ENCODE measurements at places on chromosomes 7 and 10.

DNA sequence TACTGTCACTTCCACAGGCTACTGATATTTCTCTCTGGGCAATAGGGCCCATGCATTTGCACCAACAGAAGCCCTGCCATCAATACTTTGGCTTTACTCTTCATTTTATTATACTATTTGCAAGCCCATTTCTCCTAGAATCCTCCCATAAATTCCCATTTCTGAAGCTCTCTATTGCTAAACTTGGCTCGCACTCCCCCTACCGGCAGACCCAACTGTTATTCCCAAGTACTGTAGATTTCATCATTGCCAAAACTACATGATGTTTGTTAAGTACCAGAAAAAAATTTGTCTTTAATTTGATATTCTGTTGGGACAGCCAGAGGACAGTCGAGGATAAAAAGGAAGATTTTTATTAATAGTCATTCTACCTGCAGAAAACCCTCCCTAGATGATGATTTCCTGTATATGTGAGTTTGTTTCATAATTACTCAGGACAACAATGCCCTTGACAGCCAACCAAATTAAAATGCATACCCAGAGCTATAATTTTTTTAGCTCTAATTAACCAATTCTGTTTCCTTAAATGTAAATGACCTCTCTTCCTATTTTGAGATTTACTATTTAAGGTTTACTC, 298.6 kb downstream of the REEP3 start:
- no peak for DNase-seq

DNA sequence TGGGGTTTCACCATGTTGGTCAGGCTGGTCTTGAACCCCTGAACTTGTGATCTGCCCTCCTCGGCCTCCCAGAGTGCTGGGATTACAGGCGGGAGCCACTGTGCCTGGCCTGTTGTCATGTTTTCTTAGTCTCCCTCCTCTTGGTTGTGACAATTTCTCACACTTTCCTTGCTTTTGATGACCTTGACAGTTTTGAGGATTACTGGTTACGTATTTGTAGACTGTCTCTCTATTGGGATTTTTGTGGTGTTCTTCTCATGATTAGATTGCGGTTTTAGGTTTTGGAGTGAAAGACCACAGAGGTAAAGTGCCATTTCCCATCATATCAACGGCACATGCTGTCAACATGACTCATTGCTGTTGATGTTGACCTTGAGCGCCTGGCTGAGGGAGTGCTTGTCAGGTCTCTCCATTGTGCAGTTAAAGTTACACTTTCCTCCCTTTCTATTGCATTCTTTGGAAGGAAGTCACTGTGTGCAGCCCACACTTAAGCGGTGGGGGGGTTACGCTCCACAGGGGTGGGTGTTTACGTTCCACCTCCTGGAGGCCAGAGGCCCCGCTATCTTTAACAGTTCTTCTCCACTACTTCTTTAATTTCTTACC, 10.8 kb downstream of the NEURL1 start:
- DNase-seq, result no peak

DNA sequence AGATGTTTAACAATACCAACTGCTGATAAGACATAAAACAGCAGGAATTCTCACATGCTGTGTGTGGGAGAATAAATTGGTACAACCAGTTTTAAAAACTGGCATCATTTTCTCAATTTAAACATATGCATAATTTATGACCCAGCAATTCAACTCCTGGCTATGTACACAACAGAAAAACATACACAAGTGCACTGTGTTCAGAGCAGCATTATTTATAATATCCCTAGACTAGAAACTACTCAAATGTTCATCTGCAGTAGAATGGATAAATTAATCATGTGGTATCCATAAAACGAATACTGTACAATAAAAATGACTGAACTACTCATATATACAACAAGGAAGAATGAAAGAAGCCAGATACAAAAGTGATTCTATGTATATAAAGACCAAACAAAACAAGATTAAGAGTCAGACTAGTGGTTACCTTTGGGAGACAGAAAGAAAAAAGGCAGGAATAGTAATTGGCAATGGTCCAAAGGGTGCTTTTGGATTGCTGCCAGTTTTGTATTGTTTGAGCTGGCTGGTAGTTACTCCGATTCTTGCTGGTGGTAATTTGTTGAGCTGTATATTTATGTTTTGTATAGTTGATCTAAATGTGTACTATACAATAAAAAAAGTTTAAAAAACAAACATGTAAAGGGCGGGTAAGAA, 306.0 kb downstream of the TFEC start:
- no peak for DNase-seq

DNA sequence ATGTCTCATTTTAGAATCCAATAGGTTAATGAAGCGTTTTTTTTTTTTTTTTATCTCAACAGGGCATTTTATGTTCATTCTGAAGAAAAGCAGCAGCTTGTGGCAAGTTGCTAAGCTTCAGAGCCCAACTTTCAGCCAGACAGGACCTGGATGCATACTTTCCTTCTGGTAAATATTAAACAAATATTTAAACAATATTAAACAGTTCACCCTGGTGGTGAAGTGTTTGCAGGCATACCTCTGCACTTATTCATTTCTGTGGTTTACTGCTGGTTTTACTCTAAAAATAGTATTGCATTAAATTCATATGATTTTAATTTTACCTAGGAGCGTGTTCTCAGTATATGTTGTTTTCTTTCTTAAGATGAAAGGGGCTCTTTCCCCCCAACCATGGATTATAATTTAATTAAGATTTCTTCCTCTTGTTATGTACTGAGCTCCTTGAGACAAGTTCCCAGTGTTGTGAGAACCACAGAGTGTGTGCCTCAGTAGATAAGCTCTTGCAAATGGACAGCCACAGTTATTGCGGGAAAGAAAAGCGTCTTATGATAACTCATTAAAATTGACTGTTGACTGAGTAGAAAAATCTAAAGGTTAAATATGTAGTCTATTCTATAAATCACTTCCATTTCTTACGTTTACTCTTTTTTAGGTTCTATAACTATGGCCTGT, 155.8 kb downstream of the MALRD1 start:
- DNase-seq, result no peak

GRCh38 chr10:121694966-121695643, 96.9 kb upstream of the FGFR2 start:
- no peak for DNase-seq

GRCh38 chr10:30537586-30537985, 92.0 kb downstream of the LYZL2 start:
- DNase-seq, result no peak

- no peak for DNase-seq
Measured at GRCh38 chr7:15667991-15668390, 18.5 kb downstream of the MEOX2 start.

GRCh38 chr7:3164380-3164792, 120.7 kb upstream of the CARD11 start:
- no peak for DNase-seq

DNA sequence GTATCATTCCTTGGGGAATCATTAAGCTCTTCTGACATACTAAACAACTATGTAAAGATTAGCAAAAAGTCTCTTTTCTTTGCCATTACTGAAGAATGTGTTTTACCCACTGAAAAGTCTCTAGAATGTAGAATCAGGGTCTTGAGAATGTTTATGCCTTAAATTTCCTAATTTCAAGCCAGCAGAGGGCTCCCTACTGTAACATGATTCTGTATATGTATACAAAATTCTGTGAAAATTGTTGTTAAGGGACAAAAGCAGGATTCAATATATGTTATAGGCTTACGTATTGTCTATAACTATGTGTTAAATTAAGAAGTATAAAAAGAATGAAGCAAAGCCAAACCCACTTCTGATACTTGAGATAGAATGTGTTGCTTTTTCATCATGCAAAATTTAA, 296.9 kb upstream of the DGKB start:
- DNase-seq, result no peak

DNA sequence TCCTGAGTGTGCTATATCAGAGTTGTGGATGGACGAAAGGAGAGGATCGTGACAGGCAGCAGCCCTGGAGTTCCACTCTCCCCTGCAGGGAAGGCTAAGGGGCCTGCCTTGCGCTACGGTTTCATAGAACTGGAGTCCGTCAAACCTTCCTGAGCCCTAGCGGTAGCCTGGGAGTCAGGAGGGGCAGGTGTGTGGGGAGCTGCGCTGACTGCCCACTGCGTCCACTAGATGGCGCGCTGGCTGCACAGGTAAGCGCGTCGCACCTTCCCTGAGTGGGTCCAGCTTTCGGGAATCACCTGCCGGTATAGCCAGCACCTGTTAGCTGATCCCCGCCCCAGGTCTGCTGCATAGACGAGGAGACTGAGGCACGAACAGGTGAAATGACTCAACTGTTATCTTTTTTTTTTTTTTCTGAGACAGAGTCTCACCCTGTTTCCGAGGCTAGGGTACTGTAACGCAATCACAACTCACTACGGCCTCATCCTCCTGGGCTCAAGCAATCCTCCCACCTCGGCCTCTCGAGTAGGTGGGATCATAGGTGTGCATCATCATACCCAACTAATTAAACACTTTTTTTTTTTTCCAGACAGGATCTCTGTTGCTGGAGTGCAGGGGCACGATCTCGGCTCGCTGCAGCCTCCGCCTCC, 20.2 kb upstream of the BAIAP2L1 start:
- no peak for DNase-seq

DNA sequence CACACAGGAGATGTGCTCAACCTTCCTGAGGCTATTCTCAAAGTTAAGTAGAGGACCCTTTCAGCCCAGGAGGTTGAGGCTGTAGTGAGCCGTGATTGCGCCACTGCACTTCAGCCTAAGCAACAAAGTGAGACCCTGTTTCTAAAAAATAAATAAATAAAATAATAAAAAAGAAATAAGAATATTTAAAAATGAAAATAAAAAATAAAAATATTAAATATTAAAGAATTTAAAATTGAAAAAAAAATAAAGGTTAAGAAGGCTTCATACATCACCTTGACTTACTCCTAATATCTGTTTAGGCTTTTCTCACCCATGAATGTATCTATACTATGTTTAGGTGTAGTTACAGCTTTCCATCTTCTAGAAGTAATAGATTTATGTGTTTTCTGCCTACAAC, 187.5 kb upstream of the AGK start:
- DNase-seq, result no peak

- DNase-seq, result no peak
Measured at GRCh38 chr7:121204537-121204936, 124.3 kb upstream of the WNT16 start.

DNA sequence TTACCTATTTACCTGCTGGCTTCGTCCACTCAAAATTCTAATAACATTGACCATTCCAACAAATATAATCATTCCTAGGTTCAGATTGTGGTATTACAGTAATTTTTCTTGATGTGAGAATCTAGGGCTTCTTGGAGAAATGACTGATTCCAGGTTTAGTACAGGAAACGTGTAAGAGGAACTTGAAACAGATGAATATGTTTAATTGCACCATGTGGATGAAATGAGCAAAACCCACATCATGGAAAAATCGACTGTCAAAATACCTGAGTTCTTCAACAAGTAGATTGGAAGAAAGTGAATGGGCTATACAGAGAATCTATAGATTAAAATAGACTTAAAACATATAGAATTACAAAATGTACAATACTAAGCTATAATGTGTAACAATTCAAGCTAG, 24.9 kb upstream of the OR9A4 start:
- DNase-seq, result no peak

GRCh38 chr7:150791746-150792452, 8.3 kb downstream of the TMEM176B start:
- DNase-seq, result no peak

DNA sequence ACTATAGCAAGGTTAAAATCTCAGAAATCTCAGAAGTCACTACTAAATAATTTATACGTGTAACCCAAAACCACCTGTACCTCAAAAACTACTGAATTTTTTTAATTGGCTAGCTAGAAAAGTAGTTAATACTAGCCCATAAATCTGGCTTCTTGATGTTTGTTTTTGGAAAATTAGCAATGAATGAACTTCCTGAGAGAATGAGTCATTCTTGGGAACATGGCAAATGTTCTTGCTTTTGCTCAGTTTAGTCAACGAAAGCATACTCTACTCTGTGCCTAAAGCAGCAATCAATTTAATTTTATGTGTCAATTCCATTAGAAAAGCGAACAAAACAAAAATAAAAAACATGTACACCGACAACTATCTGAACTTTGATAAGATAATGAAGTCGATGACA, 69.2 kb downstream of the SEMA3E start:
- DNase-seq, result no peak

DNA sequence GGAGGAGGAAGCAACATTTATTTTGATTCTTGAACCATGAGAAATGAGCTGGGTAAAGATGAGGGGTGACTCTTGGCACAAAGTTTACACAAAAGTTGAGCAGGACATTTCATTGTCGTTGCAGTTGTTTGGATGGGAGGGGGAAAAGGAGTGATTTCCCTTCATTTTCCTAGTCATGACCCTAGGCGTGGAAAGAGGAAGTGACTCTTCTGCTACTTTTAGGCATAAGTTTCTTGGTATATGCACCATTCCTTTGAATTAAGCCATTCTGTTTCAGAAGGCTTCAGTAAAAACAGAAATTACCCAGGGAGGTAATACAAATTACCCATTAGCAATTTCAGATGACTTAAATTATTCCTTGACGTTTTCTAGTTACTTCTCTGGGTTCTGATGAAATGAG, 113.9 kb upstream of the FAM171A1 start:
- DNase-seq, result no peak

GRCh38 chr10:124708246-124708779, 35.9 kb downstream of the FAM53B start:
- DNase-seq, result no peak
